ENCODE measurements at places on chromosomes 2 and 18. TPM values are rescaled to one million over a fixed set of nuclear protein-coding genes. Genes with fewer than 3 reads are reported as not detected.

The DLGAP1 gene
- polyA plus RNA-seq, result 1.9 TPM

The BBS5 gene
- 6.7 TPM for polyA plus RNA-seq

The GCG gene
- 15.6 TPM for polyA plus RNA-seq

The BMP10 gene
- polyA plus RNA-seq, result not detected

The PLB1 gene
- 2.0 TPM for polyA plus RNA-seq

The NAPG gene
- 17.6 TPM for polyA plus RNA-seq

The SPDYA gene
- polyA plus RNA-seq, result 1.2 TPM

- DNase-seq, result peak; percentile 73
These were observed at the start of gene ACSL3 for GRCh38 chr2:222860740-222861410. Gene ACSL3, plus strand, starts transcription at chr2:222861036. Its CDS starts 47,737 bp downstream, at chr2:222908773.

DNA sequence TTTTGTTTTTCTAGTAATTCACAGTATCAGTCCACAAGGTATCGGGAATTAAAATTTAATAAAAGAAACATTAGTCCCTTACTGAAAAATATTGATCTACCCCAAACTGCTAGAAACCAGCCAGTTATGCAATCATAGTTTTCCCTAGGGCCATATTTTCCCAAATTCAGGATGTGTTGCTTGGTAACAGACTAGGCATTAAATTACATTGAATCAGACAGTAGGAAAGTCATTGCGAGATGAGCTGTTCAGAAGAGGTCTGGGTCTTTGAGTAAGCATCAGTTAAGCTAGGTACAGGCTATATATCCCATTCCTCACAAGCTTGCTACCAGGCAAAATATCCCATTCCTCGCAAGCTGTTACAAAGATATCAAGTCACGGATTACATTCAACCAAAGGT is 123.0 kb upstream of the CCDC150 start:
- peak; percentile 25 for DNase-seq

DNA sequence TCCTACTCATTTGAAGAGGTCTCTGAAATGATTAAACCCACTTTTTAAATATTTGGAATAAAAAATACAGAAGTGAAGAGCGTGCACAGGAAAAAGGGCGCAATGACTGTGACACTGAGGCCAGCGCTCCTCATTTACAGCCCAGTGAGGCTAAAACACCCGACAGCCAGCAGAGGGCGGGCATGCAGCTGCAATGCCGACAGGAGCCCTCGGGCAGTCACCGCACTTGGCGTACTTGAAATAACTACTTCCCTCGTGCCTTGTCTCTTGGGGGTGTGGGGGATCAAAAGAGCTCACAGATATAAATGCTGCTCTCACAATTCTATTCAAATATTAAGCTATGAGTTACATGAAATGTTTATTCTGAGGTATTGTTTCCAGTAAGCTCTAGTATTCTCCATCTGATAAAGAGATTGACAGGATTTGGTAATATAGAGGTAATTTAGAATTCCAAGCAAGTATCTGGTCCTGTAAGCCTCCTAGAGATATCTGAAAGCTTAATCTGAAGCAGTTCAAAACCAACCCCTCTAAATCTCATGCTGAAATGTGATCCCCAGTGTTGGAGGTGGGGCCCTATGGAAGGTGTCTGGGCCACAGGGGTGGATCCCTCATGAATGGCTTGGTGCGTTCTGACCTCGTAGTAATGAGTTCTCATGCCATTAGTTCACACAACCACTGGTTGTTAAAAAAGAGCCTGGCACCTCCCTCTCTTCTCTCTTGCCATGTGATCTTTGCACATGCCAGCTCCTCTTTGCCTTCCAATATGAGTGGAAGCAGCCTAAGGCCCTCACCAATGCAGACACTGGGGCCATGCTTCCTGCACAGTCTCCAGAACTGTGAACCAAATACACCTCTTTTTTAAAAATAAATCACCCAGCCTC is 93.6 kb downstream of the ZAP70 start:
- DNase-seq, result peak; percentile 46

GRCh38 chr18:52945552-52945951 is 605.6 kb downstream of the DCC start:
- DNase-seq, result no peak

DNA sequence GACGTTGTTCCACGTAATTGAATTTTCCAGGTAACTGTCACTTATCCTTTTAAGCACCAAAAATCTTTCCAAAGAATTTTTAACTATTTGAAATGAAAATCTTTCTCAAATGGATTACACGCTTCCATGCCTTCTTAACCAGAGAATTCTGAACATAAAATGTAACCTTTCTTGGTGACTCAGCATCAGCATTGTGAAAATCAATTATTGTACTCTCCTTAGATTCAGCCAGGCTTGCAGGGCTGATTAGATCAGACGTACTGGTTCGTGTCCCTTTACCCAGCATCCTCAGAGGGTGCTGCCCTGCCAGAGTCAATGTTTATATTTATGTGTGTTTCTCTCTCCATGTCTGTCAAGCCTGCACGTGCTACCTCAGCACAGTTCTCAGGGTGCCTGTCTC is 623.9 kb downstream of the CNTNAP5 start:
- DNase-seq, result no peak

GRCh38 chr2:163185160-163185559 is 346.6 kb upstream of the KCNH7 start:
- DNase-seq, result no peak

DNA sequence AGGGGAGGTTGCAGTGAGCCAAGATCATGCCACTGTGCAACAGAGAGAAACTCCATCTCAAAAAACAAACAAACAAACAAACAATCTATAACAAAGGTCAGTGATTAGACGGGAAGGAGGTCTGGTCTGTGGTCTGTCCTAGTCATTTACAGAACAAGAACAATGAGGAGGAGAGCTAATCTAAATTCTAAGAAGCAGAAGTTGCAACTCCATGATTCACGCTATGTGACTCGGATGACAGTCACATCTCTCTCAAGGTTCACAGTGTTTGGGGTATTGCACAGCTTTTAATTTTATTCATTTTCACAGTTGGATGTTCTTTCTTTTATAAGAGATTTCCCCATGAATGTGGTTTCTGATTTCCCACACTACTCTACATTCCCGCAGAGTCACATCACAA is 218.7 kb upstream of the PIEZO2 start:
- DNase-seq, result no peak

DNA sequence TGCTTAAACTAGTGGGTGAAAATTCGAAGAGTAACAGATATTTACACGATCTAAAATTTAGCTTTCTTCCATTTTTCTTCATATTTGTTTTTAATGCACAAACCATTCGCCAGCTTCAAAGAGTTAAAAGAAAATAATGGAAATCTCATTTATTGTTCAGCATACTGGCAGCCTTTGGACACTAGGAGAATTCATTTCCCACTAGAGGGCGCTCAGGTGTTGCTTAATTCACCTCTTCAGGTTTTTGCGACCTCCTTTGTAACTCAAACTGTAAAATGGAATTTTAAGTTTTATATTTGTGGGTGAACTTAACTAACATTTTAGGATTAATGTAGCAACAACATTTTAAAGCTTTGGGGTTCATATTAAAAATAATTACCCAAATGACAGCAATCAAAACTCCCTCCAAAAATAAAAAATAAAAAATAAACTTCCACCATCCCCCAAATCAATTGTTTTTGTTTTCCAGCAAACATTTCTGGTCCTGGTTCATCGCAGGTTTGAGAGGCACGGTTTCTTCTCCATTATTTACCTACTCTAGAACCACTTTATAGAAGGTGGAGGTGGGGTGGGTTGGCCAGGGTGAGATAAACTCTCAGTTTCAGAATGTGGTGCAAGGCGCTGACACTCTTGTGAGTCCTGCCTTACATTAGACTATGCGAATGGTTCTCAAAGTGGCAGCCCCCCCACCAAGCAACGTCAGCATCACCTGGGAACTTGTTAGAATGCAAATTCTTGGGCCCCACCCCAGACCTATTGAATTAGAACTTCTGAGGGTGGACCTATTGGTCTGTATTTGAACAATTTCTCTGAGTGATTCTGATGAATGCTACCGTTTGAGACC is 24.7 kb upstream of the PNPT1 start:
- DNase-seq, result no peak

GRCh38 chr2:61510674-61511671 is 27.2 kb downstream of the XPO1 start:
- no peak for DNase-seq

GRCh38 chr2:168529054-168529833 is 73.2 kb downstream of the CERS6 start:
- no peak for DNase-seq

GRCh38 chr2:172783165-172783898 is 47.7 kb downstream of the RAPGEF4 start:
- no peak for DNase-seq

DNA sequence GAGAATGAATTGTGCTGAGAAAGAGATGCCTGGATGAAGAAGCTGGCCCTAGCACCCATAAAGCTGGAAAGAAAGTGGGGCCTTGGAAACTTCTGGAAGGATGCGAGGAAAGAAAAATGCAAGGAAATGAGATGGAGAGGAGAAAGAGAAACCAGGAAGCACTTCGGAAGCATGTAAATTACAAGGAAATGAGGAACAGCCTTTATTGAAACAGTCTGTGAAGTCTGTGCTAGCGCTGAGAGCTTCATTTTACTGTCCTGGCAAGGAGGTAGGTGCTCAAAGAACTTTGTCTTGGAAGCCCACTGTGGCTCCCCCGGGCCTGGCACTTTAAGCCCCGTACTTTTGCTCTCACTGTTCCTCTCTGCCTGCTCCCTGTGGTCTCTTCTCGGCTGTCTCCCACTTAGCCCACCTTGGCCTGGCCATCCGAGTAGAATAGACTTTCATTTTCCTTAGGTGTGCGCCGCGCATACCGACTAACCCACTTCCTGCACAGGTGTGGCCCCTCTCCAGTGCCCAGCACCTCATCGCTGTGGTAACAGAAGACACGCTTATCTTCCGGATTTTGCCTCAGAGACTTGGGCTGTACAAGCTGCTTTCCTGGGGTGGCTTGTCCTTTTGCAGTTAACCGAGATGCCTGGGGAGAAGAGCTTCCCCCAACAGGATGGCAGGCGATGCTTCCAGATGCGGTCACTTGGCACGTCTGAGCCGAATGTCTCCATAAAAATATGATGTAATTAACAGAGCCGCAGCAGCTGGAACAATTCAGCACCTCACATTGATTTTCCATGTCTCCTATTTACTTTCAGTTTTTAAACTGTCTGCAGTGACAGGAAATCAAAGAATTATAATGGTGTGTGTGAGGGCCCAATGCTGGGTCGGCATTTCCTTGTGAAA is 199.6 kb downstream of the HRH4 start:
- DNase-seq, result no peak

DNA sequence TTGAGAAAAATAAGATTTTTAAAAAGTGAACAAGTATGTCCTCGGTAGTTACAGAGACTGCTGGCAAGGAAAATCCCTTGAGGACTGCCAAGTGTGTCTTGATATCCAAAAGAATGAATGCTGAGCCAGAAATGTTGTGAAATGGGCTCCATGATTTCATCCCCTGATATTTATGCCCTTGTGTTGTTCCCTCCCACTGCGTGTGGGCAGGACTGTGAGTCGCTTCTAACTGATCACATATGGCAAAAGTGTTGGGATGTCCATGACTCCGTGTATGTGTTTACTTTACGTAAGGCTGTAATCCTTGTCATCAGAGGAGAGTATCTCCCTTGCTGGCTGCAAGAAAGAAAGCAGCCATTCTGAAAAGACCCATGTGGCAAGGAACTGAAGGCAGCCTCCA is 285.1 kb downstream of the SS18 start:
- DNase-seq, result no peak

GRCh38 chr2:149044500-149044899 is 6.0 kb downstream of the LYPD6B start:
- DNase-seq, result no peak

- no peak for DNase-seq
These were observed 35.8 kb upstream of the INHBB start for GRCh38 chr2:120310136-120310535.

All from forelimb muscle (tissue), 1 donor.